Sigmoid colon (tissue), 7 donors: ENCODE measurements at places on chromosomes 7 and 10.

DNA sequence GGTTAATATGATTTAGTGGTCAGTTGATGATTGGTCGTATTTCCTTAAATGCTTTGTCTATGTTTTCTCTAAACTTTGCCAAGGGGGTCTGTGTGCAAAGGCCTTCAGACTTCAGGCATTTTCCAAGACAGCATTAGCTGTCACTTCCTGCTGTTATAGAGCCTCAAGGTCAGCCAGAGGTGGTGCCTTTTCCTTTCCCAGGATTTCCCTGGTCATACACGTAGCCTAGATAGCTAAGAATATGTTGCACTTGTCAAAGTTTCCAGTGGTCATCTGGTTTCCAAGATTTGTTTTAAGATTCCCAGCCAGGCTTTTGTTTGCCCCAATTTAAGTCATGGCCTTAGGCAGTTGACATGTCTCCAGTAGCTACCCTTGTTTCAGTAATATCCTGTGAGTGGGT, 133.2 kb upstream of the IGFBP3 start:
- no peak for DNase-seq

- no peak for DNase-seq
Measured at GRCh38 chr10:126904516-126904817, 761 bp upstream of the DOCK1 start.

DNA sequence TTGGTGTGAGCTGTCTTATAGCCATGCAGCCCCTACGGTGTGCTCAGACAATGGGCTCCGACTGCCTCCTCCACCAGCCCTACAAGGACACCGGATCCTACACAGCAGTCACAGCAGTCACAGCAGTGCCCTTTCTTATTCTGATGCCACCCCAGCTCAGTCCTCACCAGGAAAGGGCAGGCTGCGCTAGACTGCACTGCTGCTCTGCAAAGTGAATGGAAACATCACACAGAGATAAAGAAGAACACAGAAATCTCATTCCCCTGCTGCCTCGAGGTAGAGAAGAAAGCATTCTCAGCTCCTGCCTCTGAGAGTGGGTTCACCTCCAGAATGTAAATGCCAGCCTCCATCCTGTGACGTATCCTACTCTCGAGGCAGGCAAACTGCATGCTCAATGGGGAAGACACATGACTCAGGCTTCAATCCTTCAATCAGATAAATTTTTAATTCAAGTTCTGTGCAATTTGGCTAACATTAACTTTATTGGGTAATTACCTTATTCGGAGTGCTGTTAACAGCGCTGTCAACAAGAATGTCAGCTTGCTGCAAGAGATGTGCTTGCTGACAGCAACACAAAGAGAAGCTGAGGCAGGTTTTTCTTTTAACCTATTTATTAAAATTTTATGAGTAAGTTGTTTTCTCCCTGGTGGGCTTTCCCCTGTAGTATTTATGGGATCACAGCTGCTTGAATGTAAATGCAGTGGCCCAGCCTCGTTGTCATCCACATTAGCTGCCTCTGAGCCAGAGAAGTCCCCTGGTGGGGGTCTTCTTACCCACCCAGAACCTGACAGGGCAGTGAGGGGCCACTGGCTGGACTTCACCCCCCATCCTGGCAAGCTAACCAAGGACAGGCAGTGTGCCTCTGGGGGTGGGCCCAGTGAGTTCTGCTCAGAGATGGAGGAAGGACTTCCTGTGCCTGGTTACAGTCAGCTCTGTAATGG, 241.3 kb upstream of the KMT2E start:
- DNase-seq, result no peak

DNA sequence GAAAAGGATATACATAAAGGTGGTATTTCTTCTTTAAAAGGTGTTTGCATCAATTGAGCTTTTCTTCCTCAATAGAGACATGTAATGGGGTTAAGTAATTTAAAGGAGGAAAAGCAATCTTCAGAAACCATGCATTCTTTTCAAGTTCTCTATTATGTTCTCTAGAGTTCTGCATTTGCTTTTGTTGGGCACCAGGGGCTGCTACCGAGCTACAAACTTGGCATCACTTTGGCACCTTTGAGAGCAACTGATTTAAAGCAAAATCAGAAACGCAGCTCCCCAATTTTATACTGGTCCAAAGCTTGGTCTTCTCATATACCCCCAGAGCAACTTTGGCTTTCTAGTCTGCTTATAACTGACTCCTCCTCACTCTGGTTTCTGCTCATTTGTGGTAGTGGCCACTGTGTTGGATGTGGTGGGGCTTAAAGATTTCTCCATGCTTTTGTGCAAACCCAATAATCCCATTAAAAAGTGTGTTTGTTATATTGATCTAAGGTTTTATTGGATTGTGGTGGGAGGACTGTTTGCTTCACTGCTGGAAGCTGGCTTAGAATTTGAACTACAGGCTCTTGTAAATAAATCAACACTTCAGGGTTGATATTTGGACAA, 712.1 kb downstream of the PHTF2 start:
- DNase-seq, result no peak

DNA sequence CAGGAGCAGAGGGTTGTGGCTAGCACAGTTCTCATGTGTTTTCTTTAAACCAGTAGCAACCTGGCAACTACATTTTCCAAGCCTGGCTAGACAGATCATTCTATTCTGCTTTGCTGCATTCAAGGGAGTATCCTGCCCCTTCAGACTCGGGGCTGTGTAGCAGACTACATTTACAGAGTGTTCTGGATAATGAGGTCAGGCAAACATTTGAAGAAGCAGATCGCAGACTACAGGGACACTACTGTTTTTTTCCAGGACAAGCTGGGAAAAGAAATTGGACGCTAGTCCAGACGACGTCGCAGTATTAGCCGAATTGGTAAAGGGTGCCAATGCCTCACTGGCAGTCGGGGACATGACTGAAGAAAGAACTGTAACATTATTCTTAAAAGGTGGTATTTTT, 61.0 kb upstream of the PAPSS2 start:
- DNase-seq, result no peak

DNA sequence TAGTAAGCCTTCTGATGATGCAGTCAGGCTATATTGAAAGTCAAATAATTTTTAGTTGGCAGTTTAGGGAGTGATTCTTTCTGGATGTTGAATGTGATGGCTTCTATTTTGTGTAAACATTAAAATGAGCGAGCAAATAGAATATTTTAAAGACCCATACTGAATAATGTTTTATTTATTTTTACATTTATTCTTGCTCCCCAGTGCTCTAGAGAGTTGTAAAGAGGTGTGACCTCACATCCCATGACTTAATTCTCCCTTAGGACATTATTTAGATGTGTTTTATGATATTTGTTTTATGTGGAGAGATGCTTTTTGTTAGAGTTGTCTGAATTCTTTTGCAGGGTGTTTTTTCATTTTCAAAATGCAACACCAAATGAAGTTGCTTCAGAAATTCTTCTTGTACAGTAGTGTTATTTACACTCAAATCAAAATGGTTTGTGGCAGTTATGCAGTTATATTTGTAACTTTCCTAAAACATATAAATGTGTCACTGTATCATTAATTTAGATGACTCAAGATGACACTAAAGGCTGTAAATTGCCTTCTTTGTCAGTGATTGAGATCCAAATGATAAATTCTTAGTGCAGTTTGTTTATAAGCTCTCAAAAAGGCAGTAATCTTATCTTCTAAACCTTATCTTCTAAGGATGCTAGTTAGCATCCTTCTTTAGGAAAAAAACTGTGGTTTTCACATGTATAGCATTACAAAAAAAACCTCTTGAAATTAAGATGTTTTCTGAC, 12.4 kb downstream of the UMAD1 start:
- no peak for DNase-seq

DNA sequence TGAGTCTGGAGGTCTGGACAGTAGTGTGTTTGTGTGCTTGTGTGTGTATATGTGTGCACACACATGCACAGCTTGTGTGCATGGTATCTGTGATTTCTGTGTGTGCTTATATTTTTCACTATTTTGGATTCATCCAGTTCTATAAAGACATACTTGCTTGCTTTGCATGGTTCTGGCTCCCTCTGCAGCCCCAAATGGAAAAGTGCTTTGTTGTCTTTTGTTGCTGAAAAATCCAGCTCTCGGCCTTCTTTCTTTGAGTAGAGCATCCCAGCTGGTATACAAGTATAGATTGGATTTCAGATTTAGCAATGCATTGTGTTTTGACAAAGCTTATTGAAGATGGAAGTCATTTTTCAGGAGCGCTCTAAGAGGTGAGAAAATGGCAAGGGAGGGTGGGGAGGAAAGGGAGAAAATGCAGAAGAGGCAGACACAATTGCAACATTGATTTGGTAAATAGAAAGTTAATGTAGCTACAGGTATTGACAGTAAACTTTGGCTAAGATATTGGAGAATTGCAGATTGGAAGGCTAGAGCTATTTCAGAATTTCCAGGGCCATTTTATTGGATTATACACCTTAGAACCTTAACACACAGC, 333.9 kb downstream of the AUTS2 start:
- DNase-seq, result no peak

GRCh38 chr7:123632808-123633207, 22.9 kb upstream of the LMOD2 start:
- DNase-seq, result no peak

- DNase-seq, result no peak
Measured at GRCh38 chr10:11231285-11231684, 213.6 kb downstream of the CELF2 start.

DNA sequence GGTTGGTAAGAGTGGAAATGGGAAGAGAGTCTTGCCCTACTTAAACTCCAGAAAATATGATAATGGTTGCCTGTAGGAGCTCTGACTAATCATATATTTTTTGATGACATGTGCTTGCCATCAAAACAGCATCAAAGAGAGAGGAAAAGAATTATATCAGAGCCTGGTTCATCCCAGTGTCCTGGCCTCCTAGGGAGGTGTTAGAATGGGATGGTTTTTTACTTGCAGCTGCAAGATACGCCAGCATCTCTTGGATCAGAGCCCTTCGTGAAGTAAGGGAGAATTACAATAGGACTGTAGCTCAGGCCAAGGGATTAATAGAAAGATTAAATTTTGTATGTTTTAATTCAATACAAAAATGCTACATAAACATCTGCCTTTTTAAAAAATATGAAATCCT, 177.6 kb upstream of the HDAC9 start:
- DNase-seq, result no peak

DNA sequence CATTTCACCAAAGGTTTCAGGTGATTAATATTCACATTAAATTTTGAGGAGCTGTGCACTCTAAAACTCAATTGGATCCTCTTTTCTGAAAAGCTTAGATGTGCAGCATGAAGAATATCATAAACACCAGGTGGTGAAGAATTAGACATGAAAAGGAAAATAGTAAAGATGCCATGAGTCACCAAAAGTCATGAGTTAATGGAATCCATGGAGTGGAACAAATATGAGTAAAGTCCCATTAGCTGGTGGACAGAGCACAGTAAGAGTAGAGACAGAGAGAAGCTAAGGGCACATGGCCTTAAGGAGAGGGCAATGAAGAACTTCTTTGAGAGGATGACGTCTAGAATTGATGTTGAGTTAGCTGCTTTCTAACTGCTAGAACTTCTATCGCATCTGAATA, 271.6 kb downstream of the CSTF2T start:
- no peak for DNase-seq

DNA sequence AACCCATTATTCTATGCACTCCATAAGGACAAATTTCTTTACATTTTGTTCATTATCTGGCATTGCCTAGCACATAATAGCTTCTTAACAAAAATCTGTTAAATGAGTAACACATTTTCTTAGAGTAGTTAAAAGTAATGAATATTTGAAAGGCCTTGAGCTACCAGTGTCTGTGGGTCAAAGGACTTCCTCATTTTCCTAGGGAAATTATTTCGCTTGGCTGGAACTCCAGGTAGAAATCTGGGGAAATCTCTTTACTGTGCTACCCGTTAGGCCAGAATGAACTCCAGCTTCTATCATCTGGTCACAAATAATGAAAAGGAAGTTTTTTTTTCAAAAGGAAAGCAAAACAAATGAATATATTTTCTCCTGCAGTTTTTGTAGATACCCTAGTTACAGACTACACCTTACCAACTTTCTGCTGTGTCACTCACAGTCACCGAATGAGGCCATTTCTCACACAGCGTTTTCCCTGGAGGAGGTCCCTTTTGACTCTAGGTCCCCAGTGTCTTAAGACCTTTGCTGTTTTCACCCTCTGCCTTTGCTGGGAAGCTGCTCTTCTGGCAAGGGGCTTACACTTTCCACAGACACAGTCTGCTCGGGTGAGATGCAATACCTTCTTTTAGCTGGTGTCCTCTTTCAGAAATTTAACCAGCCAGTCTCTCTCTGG, 1.6 kb downstream of the SAMD9L start:
- DNase-seq, result no peak

DNA sequence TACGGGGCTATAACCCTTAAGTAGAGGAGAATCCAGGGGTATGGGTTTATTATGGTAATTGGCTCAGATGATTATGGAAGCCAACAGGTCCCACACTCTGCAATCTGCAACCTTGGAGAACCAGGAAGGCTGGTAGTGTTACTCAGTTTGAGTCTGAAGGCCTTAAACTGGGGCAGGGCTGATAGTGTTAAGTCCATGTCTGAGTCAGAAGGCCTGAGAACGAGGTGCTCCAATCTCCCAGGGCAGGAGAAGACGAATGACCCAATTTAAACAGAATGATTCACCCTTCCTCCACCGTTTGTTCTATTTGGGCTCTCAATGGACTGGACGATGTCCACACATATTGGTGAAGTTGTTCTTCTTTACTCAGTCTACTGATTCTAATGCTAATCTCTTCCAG, 244.5 kb upstream of the PTER start:
- no peak for DNase-seq

DNA sequence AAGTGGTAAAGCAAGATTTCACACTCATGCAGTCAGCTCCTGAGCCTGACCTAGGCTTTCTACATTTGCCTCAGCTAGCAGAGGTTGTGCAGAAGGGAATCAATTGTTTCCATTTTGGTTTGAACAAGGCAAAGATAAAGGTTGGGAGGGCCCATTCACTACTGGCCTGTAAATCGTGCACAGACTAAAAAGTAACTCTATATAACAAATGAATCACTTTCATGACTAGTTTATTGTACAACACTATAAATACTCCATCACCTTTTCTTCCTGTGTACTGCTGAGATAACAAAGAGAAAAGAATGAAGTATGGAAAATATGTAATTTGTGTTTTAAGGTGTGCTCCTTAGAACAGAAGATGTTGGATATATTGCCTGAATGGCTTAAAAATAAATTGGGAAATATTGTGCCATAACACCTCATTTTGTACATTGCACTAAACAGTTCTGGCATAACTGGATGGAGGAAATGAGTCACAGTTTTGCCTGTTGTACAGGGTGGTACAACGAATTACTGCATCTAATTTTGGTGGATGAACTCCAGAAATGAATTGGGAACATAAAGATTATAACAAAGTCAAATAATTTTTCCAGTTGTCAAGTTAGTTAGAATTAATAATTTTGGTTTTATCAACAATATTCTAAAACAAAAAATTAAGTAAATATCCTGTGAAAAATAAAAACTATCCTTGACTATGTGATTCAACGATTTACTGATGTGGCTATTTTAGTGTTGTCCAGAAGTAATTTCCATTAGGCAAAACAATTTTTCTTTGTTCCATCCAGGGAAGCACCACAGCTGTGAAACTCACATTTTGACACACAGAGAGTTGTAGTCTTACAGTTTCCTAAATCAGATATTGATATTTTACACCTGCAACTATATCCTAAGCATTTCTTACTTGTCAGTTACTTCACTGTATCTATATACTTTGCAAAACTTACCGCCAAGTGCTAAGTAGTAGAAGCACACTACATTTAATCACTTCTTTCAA, 18.0 kb downstream of the SEMA3C start:
- DNase-seq, result no peak

- DNase-seq, result no peak
Measured at GRCh38 chr10:90041585-90041984, 340.2 kb downstream of the KIF20B start.

GRCh38 chr10:18607503-18608378, 43.6 kb downstream of the NSUN6 start:
- DNase-seq, result peak; percentile 74

- no peak for DNase-seq
Measured at GRCh38 chr7:55977831-55978230, 13.4 kb downstream of the NIPSNAP2 start.
